NCI-H1694 (cell line): ENCODE measurements at places on chromosomes 6 and 20.

DNA sequence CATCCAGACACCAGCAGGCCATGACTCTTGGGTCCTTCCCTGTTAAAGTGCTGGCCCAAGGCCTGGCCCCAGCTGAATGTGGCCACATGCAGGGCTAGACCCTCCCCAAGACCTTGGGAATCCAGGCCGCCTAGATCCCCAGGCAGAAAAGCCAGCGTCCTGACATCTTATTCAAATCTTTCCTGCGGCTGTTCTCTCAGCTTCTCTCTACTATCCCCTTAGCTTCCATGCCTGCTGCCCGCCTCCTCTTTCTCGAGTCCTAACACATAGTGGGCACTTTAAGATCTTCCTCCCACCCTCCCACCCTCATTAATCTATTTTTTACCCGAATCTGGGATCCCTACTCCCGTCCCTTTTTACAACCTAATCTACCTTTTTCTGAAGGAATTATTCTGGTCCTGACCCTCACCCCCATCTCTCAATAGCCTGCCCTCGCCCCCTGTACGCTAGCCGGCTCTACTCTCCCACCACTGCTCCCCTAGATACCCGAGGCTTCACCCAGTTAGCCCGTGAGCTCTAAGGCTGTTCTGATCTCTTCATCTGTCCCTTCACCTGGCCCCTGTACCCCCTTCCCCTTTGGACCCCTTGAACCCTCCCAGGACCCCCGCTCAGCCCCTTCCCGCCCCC, at the start of gene CCHCR1:
CCHCR1 (minus strand) TSS at position 290 of the 627 bp plus-strand sequence; CDS start at position 88, 202 bp downstream.
- no peak for DNase-seq

- no peak for DNase-seq
Measured at GRCh38 chr20:59688999-59689398, 84.7 kb downstream of the PHACTR3 start.

DNA sequence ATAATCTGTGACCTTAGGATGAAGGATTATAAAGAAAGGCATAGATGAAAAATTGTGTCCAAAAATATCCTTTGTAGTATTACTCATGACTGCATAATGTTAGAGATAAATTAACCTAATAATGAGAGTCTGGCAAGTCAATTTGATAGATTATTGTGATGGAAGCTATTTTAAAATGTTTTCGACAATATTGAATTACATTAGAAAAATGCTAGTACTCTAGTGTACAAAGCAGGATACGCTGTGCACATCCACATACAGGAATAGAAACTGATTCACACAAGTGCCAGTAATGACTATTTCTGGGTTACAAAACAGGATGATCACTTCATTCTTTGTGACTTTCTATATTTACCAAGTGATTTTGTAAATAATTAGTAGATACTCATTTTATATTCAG, 3.3 kb downstream of the SLC17A2 start:
- no peak for DNase-seq

DNA sequence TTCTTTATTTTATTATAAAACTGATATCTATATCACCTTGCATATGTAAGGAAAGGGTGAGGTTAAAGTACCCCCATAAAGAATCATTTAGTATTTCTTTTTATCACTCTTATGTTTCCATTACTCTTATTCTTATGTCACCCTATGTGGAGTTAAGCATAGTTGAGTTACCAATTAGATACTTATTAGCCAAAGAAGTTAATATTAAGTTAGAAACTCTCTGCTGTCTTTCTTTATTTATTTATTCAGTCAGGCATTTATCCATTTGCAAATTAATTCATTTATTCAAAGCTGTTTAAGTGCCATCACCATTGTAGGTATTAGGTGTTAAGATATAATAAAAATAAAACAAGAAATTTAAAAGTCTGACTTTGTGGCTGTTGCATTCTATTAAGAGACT, 1279.1 kb upstream of the CITED2 start:
- no peak for DNase-seq

- DNase-seq, result no peak
Measured at GRCh38 chr20:10591946-10592521, 81.8 kb downstream of the JAG1 start.

DNA sequence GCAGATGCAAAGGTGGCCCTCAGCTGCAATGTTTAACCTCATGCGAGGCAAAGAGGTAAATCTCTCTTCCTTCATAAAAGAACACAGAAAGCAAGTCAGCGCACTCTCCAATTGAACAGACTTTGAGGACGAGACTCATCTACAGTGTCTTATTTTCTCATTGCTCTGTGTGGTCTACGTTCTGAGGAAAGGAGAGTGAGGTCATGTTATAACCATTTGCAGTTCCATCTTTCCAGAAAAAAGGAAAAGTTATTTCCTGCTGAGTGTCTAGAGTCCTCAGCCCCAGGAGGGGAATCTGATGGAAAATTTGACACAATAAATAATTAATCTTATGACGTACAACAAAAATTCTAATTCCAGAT, 35.6 kb upstream of the THBS2 start:
- no peak for DNase-seq

GRCh38 chr6:112180095-112180820, 74.1 kb downstream of the LAMA4 start:
- peak; percentile 79 for DNase-seq

DNA sequence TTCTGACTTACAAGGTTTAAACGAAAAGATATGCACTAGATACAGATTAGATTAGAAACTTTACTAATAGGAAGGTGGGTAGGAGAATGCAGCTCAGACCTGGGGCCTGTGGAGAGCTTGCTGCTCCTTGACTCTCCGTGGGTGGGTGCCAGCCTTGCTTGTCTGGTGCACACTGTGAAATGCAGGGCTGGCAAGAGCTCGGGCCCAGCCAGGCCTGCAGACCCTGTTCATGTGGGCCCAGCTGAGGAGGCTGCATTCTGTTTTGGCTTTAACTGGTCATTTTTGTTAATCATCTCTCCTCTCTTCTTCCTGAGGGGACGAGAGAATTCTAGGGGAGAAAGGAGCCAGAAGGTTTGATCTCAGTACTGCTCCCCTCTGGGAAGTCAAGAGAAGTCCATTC, 325.4 kb downstream of the QKI start:
- DNase-seq, result no peak

GRCh38 chr6:83192456-83192855, 609 bp downstream of the PGM3 start:
- no peak for DNase-seq

GRCh38 chr20:11654766-11655165, 262.9 kb upstream of the BTBD3 start:
- DNase-seq, result no peak

GRCh38 chr6:54194067-54194466, 82.8 kb downstream of the MLIP start:
- no peak for DNase-seq

GRCh38 chr6:23523771-23524170, 602.2 kb upstream of the NRSN1 start:
- DNase-seq, result no peak

- DNase-seq, result no peak
Measured at GRCh38 chr6:134117409-134117808, 65.0 kb upstream of the SLC2A12 start.

DNA sequence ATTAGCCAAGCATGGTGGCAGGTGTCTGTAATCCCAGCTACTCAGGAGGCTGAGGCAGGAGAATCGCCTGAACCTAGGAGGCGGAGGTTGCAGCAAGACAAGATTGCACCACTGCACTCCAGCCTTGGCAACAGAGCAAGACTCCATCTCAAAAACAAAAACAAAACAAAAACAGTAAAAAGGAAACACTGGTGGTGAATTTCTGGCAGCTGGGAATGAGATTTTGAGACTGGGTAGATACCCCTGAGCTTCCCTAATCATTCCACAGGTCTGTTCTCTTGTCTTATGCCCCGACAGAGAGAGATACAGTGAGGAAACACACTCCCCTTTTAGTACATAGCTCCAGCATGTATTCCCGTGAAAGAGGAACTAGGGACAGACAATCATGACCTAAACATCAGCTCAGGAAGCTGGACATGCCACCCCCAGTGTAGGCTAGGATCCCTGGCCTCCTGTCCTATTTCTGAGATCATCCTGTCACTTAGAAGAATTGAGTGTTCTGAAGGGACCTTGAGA, 9.6 kb downstream of the MAN1A1 start:
- DNase-seq, result no peak

- no peak for DNase-seq
Measured at GRCh38 chr6:87897663-87898062, 150.0 kb upstream of the SPACA1 start.

DNA sequence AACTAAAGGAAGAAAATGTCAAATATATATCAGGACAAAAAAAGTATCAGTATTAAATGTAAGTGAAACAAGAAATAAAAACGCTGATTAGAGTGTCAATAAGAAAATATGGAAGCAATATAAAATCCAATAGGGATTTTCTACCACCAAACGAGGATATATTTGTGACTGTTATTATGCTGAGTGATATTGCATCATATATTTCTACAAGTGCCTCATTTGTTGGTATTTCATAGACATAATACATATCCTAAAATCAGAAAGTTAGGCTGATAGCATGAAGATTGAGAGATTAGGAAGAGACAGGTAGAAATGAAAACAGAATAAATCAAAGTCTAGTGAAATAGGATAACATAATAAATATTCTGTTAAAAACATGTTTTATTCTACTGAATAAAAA, 429.2 kb upstream of the IRAK1BP1 start:
- no peak for DNase-seq

DNA sequence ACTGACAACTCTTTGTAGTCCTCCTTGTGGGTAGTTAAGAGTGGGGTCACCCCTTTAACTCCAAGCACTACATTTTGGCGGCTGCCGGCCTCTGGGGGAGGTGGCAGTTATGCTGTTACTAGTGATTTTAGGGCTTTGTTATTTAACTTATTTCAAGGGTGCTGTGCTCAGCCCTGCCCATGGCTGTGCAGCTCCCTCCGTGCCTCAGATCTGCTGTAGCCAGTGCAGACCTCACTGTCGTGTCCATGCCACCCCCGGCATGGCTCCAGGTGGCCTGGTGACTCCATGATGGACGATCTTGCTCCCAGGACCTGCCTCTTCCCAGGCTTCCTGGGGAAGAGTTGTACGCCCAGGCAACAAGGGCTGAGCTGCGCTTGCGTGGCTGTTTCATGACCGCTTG, 15.4 kb downstream of the UQCC2 start:
- DNase-seq, result no peak

GRCh38 chr6:12102350-12102749, 90.2 kb downstream of the HIVEP1 start:
- no peak for DNase-seq

DNA sequence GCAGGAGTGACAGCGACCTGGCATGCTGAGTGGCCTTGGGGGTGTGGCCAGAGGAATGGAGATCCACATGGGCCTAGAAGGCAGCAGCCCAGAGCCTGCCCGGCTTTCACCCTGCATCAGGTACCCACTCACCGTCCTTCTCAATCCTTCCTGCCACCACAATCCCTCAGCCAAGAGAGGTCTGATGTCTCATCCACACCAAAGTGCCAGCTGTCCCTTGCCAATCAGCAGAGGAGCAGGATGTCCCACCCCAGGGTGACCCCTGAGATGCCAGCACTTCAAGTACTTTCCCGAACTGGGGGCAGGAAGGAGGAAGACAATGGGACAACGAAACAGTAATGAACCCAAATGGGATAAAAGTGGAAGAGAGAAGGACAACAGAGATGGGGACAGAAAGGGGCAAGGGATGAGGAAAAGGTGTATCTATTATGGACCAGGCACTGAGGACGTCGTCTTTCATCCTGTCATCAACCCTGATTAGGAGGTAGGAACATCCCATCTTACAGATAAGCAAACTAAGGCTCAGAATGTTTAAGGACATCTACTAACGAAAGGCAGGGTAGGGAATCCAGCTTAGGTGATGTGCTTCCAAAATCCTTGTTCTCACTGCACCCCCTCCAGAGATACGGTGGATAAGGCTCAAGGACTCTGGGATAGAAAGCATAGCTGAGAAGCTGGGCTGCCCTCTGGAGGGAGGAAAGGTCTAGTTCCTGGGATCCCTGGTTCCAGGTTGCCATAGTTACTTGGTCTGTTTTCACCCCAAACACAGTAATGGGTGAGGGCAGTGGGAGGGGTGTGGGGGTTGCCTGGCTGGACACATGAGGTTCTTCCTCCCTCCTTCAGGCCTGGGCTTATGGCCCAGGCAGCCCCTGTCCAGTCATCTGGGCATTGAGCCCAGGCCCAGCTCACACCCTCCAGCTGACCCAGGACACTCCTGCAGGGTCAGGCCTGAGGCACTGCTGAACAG, 4.5 kb upstream of the TNXB start:
- no peak for DNase-seq

DNA sequence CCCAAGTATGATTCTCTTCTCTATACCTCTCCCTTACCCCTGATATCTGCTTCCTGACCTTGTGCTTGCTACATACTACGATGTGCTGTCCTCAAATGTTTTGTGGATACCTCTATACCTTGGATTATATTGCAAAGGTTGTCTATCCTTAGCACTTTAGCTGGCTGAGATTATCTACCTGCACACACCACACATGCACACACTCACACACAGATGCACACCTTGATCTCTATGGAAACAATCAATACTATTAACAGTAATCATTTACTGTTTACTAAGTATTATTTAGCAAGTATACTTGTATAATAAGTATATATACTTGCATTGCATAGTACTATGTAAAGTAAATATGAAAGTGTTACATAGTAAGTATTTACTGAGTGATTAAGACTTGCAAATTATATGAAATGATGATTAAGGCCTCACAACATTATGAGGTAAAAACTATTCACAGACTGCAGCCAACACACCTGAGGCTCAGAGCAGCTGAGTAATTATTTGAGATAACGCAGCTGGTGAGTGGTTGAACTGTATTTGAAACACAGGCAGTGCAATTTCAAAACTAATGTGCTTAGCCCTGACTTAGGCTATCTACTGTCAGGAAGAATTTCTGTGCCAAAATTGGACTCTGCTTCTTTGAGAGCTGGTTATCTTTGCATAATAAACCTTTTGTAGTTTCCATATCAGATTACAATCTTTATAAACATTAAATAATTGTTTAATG, 699.9 kb downstream of the FRK start:
- no peak for DNase-seq

- DNase-seq, result no peak
Measured at GRCh38 chr6:93962566-93962965, 543.2 kb upstream of the EPHA7 start.

- DNase-seq, result no peak
Measured at GRCh38 chr6:67391955-67392354, 1243.1 kb upstream of the ADGRB3 start.

DNA sequence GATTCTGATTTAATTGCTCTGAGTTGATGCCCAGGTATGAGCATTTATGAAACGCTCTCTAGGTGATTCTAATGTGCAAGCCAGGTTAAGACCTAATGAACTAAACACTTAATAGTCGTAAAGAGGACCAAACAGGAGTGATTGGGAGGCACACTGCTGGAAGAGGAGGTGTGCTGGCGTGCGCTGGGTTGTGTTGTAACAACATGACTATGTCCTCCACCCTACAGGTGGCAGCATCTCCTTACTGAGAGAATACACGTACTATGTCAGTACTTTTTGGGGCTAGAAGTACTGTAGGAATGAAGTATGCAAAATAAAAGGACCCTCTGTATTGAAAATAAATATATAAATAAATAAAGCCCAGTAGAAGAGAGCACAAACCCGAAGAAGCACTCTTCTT, 11.9 kb downstream of the C6orf89 start:
- DNase-seq, result no peak

GRCh38 chr6:131877999-131878789, 70.4 kb downstream of the ENPP1 start:
- DNase-seq, result no peak

- no peak for DNase-seq
Measured at GRCh38 chr6:169342710-169343109, 89.1 kb upstream of the THBS2 start.
